SJCRH30 (cell line): ENCODE measurements at places on chromosomes 7 and 10.

DNA sequence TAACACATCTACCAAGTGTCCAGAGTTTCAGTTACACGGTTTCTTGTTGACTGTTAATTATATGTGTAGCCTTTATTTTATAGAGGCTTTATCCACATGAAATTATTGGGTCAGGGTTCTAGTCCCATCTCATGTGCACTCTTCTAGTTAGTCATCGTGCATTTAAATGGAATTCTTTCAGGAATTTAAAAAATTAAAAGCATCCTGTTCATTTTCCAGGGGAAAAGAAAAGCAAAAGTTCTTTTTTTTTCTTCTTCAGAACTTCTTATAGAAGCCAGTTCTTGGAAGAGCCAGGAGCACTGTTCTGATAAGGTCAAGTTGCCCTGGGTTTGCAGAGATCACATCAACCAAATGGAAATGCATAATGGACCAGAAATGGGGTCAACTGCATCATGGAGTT, 324.7 kb downstream of the INHBA start:
- DNase-seq = no peak

- DNase-seq = peak; percentile 51
Observed at GRCh38 chr7:50534690-50535290, 30.4 kb downstream of the DDC start.

- no peak for DNase-seq
Observed at GRCh38 chr7:94396596-94396995, 1.9 kb downstream of the COL1A2 start.

DNA sequence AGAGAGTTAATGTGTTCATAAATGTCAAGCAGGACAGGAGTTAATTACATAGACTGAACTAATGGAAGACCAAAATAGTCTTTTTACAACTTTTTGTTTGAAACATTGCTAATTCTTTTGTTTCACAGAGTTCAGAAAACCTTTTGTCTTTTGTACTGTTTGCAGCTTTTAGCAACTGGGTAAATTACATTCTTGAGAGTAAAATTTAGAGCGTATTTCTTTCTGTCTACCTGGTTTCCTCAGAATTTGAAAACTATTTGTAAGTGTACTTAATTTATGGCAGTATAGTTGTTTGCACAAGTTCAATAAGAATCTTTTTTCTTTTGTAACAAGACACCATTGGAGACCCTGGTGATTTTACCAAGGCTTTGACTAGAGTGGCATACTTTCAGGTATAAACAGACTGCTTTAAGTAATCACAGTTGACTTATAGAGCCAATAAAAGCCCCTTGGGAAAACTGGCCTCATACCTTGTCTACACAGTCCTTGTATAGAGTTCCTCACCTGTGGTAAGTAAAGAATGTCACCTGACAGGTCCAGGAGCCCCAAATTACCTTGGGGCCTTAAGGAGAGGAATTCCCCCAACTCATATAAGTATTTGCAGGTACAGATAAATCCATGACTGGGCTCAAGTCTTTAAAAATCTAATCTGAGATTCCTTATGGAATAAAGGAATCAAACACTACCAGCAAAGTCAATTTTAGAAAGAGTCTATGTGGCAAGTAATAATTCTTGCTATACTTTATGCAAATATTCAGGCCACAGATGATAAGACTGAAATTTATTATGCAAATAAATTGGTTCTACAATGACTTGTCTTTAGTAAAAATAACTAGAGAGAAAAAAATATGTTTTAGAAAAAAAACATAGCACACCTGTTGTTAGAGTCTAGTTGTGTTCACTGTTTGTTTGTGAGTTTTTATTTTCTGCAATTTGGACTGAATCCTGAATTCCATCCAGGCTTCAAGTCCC, 23.6 kb upstream of the CREB3L2 start:
- DNase-seq = no peak
